ENCODE measurements at places on chromosomes 16 and 17.

- DNase-seq, result no peak
Measured at GRCh38 chr17:6496640-6497441, 52.6 kb downstream of the PIMREG start.

DNA sequence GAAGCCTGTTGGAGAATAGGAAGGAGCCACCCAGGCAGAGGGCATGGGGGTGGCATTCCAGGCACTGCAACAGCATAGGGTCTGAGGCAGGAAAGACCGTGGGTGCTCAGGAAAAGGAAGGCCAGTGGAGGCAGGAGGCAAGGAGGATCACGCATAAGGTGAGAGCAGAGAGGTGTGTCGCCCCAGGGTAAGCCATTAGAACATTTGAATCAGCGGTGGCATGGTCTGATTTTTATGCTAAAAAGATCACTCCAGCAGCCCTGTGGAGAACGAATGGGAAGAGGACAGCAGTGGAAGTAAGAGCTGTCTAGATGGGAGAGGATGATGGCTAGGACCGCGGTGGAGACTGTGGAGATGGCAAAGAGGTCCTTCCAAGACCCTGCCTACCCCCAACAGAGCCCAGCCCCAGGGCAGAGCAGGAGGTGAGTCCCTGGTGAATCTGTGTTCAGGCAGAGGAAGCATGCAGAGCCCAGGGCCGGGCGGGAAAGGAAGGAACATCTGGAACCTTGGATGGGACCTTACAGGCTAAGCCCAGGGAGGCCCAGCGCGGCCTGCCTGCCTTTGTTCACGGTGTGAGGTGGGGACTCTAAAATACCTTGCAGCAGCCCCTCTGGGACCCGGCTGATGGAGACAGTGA lies 7.8 kb downstream of the LPO start:
- no peak for DNase-seq

DNA sequence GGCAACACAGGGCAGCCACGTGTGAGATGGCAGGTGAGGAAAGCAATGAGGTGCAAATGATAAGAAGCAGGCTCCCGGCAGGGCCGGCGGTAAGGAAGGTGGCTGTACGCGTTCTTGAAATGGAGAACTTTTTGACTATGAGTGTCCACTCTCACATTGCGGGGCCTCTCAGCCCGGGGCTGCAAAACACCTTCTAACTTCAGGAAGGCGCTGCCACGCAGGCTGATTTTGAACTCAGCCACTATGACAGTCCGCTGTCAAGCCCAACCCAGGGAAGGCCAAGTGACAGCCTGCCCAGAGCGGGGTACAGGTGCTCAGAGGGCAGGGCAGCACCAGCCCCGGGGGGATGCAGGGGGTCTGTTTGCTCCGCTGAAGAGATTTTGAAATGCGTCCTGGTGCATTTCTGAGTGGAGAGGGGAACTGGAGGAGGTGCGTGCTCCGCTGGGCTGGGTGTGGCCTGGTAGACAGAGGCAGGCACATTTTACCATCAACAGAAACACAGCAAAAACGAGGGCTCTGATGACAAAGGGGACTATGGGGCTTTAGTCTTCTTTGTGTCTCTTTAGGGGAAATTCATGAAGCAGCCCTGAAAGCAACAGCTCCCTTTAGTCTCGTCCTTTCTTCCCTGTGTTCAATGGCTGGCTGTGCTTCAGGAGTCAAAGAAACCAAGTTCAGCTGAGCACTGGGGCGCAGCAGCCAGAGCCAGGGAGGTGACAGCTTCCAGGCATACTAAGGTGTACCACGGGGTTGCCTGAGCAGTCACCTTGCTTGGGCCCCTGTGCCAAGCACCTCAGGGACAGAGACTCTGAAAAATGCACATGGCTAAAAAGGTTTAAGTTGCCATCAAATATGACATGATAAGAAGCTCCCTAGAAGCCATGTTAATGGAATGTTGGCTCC lies 14.6 kb upstream of the SREBF1 start:
- no peak for DNase-seq

DNA sequence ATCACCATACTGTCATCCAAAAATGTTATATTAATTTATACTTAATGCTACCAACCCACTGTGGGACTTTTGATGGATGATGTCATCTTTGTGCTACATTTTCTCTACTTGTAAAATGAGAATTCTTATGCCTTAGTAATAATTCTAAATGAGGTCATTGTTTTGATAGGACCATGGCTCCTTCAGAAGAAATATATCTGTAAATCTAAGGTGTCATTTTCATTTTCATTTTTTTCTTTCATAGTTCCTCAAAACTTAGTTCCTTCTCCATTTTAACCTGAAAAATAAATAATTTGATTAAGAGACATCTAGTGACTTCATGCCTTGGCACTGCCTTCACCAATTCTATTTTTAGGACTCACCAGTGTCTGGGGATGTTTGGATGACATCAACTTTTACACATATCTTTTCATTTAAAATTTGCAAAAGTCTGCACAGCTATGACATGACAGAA lies 48.7 kb downstream of the GPRC5B start:
- peak; percentile 62 for DNase-seq

GRCh38 chr16:2783581-2784357 lies 3.6 kb downstream of the PRSS33 start:
- DNase-seq, result no peak

DNA sequence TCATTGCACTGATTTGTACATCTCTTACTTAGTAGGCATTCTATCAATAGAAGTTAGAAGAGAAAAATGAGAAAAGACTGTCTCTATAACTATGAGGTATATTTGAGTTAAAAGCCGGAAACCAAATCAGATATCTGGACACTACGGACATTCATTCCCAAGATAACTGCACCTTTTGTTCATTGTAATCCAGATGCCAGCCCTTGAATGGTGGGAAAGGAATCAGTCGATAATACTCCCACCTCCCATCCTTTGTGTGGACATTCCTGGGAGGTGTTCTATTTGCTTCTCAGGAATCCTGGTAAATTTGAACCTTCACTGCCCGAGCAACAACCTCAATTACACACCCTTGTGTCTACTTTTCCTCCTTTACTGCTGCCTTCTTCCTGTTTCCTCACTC lies 225.2 kb downstream of the CHD9NB start:
- no peak for DNase-seq

GRCh38 chr17:50568659-50569058 lies 8.1 kb downstream of the CACNA1G start:
- DNase-seq, result no peak

GRCh38 chr16:53503991-53504663 lies 1.1 kb upstream of the AKTIP start:
- DNase-seq, result peak; percentile 44

DNA sequence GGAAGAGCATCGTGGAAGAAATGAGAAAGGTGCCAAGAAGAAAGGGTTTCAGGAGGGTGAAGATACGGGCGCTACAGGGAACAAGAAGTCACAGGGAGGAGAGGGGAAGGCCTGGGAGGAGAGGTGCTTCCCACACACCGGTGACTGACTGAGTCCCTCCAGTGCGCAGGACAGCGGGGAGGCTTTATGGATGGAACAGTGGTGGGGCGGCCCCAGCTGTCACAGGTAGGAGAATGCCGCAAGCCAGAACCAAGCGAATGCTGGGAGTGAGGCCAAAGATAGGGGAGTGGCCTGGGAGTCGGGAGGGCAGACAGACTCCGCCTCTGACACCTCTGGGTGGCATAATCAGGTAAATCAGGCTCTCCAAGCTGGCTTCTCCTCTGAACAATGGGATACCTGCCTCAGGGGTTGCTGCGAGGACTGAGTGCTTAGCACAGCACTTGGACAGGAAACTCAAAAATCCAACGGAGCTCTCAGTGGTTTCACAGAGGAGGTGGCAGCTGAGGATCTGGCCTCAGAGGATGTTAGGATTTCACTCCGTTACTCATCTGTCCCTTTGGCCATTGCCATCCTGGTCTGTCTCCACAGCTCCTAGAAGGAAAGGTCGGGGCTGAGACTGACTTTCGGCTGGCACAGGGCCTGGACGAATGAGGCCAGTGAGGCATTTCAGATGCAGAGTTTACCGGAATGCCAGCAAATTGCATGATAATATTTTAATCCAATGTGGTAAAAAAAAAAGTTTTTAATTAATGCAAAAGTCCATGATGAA lies 717 bp upstream of the CNP start:
- peak; percentile 53 for DNase-seq

- DNase-seq, result peak; percentile 63
Measured at GRCh38 chr17:13346996-13347762, 254.6 kb downstream of the HS3ST3A1 start.

- DNase-seq, result no peak
Measured at GRCh38 chr17:77802333-77802615, 156.2 kb upstream of the TNRC6C start.

Measured in AG20443 (cell line).